ENCODE measurements at places on chromosomes 5 and 9.

GRCh38 chr5:172776235-172776594 lies 5.2 kb upstream of the DUSP1 start:
- no peak for DNase-seq

DNA sequence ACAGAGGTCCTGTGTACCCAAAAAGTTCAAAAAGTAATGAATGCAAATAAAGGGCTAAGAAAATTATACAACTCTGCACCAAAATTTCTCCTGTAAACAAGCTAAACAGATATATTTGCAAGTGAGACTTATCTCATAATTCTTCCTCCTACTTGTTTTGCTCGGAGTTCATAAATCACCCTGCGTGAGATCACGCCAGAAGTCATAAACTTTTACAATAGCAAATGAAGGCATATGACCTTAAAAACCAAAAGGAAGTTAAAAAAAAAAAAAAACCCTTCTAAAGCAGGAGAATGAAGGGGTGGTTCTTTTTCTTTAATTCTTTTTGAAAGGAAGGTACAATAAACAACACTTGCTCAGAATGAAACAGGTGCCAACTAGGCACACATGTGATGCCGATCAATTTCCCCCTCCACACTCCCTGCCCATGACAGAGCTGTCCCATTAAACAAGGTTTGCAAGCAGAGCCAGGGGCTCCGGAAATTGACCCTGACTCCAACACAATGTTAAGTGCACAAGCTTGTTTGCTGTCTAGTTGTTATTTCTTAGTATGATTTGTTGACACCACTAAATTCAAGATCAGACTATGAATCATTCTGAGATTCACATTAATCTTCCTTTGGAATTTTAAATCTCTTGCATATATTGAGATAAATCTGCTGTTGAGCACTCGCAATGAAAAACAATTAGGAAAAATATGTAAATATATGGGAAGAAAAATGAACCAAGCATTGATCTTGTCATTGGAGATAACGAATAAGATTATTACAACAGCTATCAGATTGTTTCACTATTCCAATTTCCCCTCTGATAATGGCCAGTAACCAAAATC lies 46.3 kb downstream of the DROSHA start:
- no peak for DNase-seq

GRCh38 chr9:68698943-68699509 lies 6.0 kb upstream of the PIP5K1B start:
- DNase-seq, result no peak

GRCh38 chr5:86557920-86558319 lies 59.8 kb upstream of the COX7C start:
- DNase-seq, result no peak

DNA sequence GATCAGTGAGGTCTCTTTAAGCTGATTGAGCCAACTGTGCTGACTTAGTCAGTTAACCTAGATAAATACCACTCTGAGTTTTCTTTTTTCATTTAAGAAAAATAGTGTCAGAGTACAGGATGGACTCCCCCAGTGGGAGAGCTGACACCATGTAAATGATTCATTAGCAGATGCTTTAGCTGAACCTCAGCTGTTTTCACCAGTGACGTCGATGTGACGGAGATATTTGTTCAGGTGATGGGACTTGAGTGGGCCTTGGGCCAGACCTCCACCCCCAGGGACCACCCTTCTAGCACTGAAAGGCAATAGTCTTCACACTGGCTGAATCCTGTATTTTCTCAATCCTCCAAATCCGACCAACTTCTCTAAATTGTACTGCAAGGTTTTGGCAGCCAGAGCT lies 196.1 kb downstream of the GAS1 start:
- DNase-seq, result no peak

- no peak for DNase-seq
Observed at GRCh38 chr5:106545325-106545724, 1125.4 kb downstream of the EFNA5 start.

- peak; percentile 42 for DNase-seq
Observed at GRCh38 chr5:151126199-151126645, 31.4 kb downstream of the ANXA6 start.

DNA sequence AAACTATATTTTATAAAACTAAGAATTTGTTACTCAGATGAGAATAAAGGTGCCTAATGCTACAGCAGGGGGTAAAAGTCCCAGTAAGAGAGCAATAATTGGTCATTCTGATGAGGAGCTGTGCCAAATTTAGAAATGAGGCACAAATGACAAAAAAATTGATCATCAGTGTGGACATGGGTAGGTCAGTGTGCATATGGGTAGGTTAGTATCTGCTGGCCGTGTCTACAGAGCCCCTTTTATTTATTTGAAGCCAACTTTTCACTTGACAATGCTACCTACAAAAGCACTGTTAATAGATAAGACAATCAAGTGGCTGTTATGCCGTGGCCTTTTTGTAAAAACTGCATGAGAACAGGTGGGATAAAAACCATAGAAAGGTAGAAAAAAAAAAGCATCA lies 454.6 kb downstream of the RAB3C start:
- DNase-seq, result no peak

All from H4 (cell line).